ENCODE measurements at places on chromosomes 4 and X. TPM values are rescaled to one million over a fixed set of nuclear protein-coding genes. Genes with fewer than 3 reads are reported as not detected.

Gene ADH7
- total RNA-seq = not detected

Gene ASMT
- total RNA-seq = not detected

Gene RAB9B
- 37.2 TPM for total RNA-seq

Gene SMPX
- 703 TPM for total RNA-seq

Gene CT45A1
- not detected for total RNA-seq

- no peaks in the 10 kb centered on the region for H3K27me3 ChIP-seq
- no peak for DNase-seq
- no peaks in the 10 kb centered on the region for H3K4me1 ChIP-seq
- H3K27ac ChIP-seq = no peak overlapping the region
These were observed 492.5 kb upstream of the INTU start for GRCh38 chr4:127140306-127140705.

DNA sequence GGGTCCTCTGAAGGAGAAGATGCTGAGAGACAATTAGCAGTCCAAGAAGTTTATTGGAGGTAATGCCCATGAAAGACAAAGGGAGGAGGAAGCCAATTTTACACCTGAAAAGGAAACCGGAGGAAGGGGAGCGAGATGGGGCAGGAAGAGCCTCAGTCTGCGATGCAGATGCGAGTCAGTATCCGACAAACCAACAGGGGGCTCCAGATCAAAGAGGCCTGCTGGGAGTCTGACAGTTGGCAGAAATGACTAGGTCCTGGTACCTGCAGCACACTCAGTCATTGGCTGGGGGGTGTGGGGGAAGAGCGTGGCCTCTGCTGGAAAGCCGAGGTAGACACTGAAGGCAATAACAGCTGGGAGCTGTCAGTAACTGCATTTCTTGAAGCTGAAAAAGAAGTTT, 231.1 kb upstream of the CENPE start:
- no peak for DNase-seq
- H3K4me1 ChIP-seq = no peaks in the 10 kb centered on the region
- no peaks in the 10 kb centered on the region for H3K36me3 ChIP-seq
- no peaks in the 10 kb centered on the region for H3K27me3 ChIP-seq
- no peak overlapping the region for H3K27ac ChIP-seq
- no peak overlapping the region for H3K4me3 ChIP-seq

GRCh38 chrX:21158678-21159077, 215.5 kb upstream of the CNKSR2 start:
- H3K36me3 ChIP-seq = no peaks in the 10 kb centered on the region
- no peaks in the 10 kb centered on the region for H3K27me3 ChIP-seq
- DNase-seq = no peak
- H3K4me1 ChIP-seq = peaks cover 5% of the 10 kb centered on the region
- no peak overlapping the region for H3K27ac ChIP-seq

GRCh38 chrX:153571534-153571908, 27.4 kb downstream of the CCNQ start:
- DNase-seq = no peak
- H3K36me3 ChIP-seq = no peaks in the 10 kb centered on the region
- no peak overlapping the region for H3K27ac ChIP-seq
- no peaks in the 10 kb centered on the region for H3K4me1 ChIP-seq

GRCh38 chrX:132740316-132741123, 217.9 kb downstream of the HS6ST2 start:
- no peak overlapping the region for H3K4me3 ChIP-seq
- DNase-seq = no peak
- H3K27me3 ChIP-seq = no peaks in the 10 kb centered on the region
- no peaks in the 10 kb centered on the region for H3K36me3 ChIP-seq

DNA sequence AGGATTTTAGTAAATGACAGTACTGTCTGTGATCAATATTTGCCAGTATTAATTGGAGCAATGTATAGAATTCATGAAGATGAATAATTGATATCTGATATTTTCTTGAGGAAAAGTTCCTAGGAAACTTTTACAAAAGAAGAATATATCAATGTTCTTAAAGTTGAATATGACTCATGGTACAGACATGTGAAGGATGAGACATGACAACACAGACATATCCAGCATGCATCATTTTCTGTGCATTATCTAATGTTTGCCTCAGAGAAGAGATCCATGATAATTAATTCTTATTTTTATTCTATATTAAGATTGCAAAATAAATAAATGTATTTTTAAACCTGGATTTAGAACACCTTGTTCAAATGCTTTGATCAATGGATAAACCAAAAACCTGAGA, 452.9 kb upstream of the EPHA5 start:
- no peak overlapping the region for H3K4me3 ChIP-seq
- no peak for DNase-seq
- no peaks in the 10 kb centered on the region for H3K27me3 ChIP-seq
- no peak overlapping the region for H3K27ac ChIP-seq

DNA sequence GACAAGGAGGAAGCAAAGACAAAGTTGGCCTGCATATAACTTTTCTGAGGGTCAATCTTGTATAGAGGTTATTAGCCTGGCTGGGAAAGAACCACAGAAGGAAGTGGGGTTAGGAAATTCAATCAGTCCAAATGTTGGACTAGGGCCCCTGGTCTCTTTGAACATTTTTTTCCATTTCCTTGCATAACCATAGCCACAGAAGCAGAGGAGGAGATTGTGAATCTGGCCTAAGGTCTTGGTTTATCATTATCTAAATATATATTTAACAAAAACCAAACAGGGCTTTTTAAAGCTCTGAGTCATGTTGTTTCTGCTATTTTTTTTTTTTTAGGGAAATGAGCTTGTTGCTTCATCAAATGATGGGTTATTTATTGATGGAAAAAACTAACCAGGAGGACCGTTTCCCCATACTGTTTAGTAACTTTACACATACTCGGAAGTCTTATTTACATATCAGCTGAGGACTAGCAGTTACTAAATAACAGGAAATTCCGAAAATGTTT, 97.7 kb upstream of the ACSL4 start:
- no peaks in the 10 kb centered on the region for H3K27me3 ChIP-seq
- peaks cover 9% of the 10 kb centered on the region for H3K4me1 ChIP-seq
- no peak for DNase-seq
- H3K27ac ChIP-seq = no peak overlapping the region
- H3K36me3 ChIP-seq = no peaks in the 10 kb centered on the region

GRCh38 chr4:76442807-76443206, 7.8 kb downstream of the SHROOM3 start:
- no peak overlapping the region for H3K27ac ChIP-seq
- H3K4me3 ChIP-seq = no peak overlapping the region
- H3K4me1 ChIP-seq = no peaks in the 10 kb centered on the region

DNA sequence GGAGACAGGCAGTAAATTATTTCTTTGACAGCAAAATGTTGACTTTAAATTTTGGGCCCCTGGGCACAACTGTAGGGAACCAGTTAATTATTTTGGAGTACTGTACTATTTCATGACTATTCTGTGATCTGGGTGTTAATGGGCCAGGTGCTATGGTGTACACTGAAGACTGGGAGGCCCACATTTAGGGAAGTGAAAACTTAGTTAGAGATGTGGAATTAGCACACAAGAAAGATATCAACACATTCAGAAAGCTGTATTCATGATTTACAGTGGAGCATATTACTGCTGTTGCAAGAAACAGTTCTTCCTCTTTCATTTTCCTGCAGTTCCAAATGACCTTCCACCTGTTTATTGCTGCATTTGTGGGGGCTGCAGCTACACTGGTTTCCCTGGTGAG, 12.4 kb downstream of the PLP1 start:
- no peaks in the 10 kb centered on the region for H3K36me3 ChIP-seq
- no peaks in the 10 kb centered on the region for H3K4me1 ChIP-seq
- DNase-seq = no peak
- H3K27ac ChIP-seq = no peak overlapping the region
- H3K4me3 ChIP-seq = no peak overlapping the region
